ENCODE measurements at places on chromosomes 1 and 21.

- DNase-seq = no peak
Measured at GRCh38 chr1:25804244-25804963, 4.4 kb downstream of the SELENON start.

DNA sequence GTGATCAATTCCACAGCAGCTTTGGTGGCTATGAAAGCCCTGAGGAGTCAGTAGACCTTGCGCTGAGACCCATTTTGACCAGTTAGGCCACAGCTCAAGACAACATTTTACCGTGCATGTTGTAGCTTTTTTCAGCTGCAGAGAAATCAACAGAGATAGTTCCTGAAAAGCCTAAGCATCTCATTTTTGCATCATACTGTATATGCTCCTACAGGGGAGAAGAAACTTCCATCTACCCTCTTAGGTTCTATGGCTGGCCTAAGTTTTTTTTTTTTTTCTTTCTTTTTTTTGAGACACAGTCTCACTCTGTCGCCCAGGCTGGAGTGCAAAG, 24.8 kb upstream of the EYA3 start:
- DNase-seq = no peak

GRCh38 chr1:17535300-17535936, 4.1 kb upstream of the ARHGEF10L start:
- no peak for DNase-seq

DNA sequence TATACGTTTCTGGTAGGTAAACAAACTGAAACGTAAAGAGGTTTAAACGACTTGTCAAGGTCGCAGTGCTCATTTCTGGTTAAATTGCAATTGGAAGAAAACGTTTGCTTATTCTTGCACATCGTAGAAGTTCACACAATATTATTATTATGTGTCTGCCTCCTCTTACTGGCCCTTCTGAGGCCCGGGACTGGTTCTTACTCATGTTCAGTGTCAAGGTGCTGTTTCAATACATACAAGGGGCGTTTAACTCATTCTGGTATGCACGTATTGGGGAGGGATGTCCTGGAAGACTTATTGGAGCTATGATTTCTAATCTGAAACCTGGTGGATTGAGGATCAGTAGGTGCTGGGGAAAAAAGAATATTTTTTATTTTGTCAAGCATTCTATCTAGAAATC, 932 bp downstream of the RPF1 start:
- DNase-seq = no peak

GRCh38 chr1:100443811-100444571, 91.7 kb downstream of the CDC14A start:
- no peak for DNase-seq

GRCh38 chr1:31787261-31787660, 23.1 kb upstream of the ADGRB2 start:
- DNase-seq = no peak

DNA sequence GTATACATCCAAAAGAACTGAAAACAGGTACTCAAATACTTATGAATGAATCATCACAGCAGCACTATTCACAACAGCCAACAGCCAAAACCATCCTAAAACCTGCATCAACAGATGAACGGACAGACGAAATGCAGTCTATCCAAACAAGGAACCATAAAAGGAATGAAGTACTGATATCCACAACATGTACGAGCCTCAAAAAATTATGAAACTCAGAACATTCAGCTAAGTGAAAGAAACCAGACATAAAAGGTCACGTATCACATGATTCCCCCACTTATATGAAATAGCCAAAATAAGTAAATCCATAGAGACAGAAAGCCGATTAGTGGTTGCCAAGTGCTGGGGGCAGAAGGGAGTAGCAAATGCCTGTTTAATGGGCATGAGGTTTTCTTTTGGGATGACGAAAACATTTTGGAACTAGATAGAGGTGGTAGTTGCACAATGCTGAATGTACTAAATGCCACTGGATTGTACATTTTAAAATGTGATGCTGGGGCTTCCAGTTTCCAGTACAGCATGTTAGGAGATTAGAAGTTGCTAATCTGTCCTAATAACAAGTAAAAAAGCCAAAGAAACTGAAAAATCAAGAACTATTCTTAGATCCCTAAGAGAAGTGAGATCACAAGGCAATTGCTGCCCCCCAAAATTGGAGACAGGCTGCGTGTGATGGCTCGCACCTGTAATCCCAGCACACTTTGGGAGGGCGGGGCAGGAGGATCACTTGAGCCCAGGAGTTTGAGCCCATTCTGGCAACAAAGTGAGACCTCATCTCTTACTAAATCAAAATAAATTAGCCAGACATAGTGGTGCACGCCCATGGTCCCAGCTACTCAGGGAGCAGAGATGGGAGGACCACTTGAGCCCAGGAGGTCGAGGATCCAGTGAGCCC, 25.3 kb downstream of the CLSTN1 start:
- DNase-seq = no peak

- DNase-seq = no peak
Measured at GRCh38 chr21:44765231-44766013, 36.2 kb downstream of the UBE2G2 start.

- no peak for DNase-seq
Measured at GRCh38 chr1:119010201-119010600, 22.1 kb upstream of the TBX15 start.

DNA sequence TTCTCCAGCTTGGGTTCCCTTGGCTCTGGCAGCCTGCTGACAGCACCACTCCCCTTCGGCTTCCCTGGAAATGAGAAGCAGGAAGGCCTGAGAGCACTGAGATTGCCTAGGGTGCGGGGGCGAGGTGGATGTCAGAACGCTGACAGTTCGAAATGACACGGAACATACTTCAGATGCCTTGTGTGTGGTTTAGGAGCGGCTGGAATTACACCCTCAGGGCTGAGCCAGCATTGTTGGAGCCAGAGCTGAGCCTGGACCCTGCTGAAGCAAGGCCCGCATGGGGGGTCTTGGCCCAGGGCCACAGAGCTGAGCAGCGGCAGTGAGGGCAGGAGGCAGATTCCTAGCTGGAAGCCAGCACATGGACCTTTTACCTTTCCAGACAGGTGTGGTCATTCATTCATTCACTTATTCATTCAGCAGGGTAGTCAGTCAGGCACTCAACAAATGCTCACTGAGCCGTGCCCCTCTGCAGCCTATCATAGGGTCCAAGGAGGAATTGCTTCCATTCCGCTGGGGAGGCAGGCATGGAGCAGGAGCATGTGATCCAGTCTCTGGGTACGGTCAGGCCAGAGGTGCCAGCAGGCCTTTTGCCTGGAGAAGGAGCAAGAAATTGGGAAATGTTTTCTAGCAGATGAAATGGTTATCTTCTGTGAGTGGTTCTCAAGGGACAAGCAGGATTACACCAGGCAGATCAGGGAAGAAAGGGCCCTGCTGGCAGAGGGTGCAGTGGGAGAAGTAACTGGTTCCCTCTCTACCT, 6.6 kb upstream of the FOXE3 start:
- DNase-seq = no peak

DNA sequence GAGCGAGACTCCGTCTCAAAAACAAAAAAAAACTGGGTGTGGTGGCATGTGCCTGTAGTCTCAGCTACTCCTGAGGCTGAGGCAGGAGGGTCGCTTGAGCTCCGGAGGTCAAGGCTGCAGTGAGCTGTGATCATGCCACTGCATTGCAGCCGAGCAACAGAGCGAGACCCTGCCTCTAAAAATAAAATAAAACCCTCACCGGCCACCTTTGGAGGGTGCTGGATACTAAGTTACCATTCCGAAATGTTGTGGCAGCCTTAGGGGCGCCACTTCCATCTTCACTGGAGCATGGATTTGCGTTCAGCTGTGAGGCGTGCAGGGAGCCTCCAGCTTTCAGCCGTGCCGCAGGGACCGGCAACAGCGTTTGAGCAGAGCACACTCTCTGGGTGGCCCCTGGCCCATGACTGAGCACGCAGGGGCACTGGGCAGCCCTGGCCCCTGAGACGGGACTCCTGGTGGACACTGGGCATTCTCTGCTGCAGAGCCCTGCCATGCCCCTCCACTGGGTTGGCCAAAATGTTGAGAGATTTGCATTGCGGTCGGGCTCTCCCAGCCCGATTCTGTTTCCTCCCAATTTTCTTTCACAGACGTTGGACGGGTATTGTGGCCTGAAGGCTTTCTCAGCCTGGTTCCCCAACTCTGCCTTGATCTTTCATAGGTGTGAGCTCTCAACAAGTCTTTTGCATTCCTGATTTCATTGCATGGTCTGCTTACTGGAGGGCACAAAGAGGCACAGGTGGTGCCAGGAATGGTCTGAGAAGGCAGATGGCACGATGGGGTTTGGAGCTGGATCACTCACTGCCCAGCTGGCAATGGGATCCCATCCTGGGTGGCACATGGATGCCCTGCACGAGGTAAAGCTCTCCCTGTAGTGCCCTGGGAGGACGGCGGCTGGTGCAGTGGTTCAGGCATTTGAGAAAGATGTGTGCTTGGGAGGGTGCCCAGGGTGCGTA, 5.8 kb upstream of the CFAP74 start:
- no peak for DNase-seq

GRCh38 chr1:164648636-164649035, 89.7 kb downstream of the PBX1 start:
- no peak for DNase-seq

DNA sequence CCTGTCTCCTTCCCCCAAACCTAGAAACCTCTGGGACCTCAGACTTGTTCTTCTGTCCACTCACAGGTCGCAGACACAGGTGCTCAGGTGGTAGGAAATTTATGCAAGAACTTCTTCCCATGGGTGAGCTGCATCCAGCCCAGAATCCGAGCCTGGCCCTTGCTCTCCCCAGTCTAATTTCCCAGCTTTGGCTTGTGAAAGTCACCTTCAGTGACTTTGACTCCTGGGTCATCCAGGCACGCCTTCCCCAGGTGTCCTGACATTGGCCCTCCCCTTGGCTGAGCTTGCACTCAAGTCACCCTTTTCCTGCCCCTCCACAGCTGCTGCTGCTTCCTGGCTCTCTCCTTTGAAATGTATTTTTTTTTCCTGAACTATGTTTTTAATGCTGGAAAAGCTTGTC, 6.6 kb downstream of the IPO13 start:
- no peak for DNase-seq

GRCh38 chr1:225780630-225781029, 3.0 kb downstream of the SRP9 start:
- DNase-seq = no peak

DNA sequence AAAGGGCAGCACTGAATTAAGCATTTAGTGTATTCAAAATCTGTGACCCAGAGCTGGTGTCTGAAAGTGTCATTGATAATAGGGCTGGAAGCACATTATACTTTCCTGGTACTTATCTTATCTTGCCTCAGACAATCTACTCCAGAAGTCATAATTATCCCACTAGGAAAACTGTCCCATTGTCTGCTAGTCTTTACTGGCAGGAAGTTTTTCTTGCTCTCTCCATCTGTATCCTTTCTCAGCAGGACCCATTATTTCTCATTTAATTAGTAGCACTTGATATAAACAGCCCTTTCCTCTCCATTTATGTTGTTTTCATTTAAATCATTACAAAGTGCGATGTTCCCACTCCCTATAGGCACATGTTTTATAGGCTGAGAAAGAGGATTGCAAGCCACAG, 36.5 kb upstream of the BARHL2 start:
- no peak for DNase-seq

DNA sequence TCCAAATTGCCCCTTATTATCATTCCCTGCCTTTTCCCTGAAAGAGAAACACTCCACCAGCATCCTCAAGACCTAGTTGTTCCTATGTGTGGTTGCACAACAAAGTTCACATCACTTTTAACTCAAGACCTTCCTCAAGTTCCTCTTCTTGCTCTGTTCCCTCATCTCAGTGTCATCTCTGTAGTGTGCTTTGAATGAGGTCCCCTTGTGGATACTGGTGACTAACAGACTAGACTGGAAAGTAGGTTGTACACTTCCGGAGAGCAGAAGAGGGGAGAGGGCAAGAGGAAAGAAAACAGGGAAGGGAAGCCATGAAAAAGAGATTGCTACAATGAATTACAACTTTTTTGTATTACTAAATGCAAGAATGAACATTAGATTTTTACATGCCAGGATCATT, 853.8 kb downstream of the USP25 start:
- no peak for DNase-seq

DNA sequence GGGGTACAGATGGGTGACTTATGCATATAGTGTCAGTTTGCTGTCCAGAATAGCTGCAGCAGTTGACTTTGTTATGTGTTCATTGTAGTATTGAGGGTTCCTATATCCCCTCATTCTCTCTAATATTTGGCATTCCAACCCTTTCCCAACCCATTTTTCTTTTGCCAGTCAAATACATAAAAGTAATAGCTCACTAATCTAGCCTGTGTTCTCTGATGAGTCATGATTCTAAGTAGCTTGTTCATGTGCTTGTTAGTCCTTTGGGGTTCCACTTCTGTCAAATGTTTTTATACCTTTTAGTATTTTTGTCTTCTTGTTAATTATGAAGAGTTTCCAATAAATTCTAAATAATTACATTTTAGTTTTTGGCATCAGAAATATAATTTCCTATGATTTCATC, 99.2 kb upstream of the MROH9 start:
- DNase-seq = no peak

DNA sequence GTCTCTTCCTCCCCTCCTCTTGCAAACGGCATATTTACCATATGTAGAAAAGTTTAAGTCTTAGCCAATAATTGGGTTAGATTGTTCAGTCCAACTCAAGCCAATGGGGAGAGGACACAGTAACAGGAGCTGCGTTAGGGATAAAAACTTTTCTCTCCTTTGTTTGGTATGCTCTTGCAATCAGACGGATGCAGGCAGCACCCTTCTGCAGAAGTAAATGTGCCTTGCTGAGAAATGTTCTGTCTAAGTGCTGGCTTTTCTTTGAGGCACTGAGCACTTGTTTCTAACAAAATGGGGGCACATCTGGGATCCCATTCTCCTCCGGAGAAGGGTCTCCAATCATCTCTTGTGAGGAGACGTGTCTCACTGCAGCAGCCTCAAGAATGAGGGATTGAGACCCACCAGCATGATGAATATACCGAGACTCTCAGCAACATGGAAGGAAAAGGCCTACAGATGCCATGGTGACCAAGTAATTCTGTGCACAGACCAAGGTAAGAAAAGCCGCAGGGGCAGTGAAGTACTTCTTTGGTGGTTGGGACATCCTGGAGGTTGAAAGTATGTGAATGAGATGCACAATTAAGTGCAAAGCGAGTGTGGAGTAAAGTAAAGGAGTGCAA, 20.7 kb upstream of the GNG4 start:
- no peak for DNase-seq

DNA sequence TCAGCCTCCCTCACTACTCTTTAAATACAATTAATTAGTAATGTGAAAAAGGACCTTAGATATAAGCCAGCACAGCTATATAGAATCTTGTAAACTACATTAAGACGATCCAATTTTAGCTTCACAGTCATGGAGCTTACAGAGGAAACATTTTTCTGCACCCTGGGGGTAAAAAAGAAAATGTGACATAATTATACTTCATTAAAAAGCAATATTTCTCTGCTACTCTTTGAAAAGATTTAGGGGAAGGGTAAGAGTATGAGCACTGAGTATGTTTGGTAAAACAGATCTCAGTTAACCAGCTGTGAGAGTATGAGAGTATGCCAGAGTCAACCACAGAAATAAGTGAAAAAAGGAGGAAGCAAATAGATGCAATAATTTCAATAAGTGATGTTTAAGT, 1415.9 kb downstream of the PLA2G4A start:
- DNase-seq = no peak

- no peak for DNase-seq
Measured at GRCh38 chr21:31447505-31447904, 103.4 kb upstream of the TIAM1 start.

GRCh38 chr21:36725793-36726386, 27.0 kb downstream of the SIM2 start:
- no peak for DNase-seq

GRCh38 chr1:33228935-33229487, 27.3 kb upstream of the ZNF362 start:
- DNase-seq = no peak
